ENCODE measurements at places on chromosomes 4 and X.

DNA sequence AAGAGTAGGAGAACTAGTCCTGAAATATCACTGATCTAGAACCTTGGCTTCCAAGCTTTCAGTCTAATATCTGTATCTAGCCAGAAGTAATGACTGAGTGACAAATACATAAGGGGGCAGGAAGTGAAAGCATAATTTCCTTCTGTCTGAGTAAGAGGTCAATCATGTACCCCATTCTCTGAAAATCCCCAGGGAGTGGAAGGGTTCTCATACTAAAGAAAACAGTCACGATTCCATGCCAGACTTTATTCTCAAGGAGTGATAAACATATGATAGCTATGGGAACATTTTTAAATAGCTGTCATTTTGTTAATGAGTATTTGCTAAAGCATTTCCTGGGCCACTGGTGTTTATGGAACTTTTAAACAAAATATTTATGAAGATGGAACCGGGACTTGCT is 308.5 kb downstream of the ARHGAP24 start:
- no peak for DNase-seq

DNA sequence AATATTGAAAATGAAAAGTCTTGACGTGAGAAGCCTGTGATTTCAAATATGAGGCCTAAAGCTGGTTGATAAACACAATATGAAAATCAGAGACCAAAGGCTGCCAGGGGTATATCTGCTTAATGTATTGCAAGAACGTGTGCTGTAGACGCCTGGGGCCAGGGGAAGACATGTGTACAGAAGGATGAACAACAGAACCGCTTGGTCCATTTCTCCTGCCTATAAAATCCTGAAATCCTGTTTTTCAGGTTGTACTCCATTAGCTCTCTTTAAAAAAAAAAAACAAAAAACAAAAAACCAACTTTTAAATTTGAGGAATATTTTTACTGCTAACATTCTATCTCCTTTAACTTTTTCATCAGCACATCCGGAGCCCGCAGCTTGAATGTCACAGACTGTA is 109.2 kb downstream of the STOX2 start:
- no peak for DNase-seq

DNA sequence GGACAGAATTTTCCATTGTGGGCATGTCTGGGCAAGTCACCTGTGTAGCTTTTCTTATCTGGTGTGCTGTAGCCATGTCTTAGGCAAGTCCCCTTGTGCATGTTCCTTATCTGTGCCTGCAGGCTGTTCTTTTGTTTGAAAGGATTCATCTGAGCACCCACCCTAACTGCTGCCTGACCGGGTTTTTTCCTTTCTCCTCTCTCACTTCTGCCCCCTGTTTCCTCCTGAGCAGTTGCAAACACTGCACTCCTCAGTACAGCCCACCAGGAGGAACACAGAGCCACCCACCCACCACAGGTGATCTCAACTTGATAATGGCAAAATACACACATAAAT is 29.2 kb upstream of the IL9R start:
- no peak for DNase-seq

GRCh38 chr4:47718696-47719095 is 119.2 kb downstream of the CORIN start:
- DNase-seq: no peak

GRCh38 chr4:186780291-186781031 is 56.8 kb upstream of the FAT1 start:
- no peak for DNase-seq

DNA sequence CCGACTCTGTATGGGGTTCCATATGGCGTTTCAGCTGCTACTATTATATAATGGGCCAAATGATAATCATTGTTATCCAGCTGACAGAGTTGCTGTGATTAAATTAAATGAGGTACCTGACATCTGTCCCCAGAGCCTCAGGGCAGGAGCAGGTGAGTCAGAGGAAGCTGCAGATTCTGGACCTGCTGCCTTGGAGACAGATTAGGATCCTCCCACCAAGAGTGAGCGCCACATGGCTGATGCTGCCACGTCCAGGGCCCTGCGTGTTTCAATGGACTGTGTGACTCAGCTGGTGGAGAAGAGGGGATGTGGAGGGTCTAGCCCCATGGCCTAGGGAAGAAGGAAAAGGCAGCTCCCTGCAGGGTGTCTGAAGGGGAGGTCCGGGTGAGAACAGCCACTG is 28.3 kb upstream of the UXT start:
- DNase-seq: no peak

DNA sequence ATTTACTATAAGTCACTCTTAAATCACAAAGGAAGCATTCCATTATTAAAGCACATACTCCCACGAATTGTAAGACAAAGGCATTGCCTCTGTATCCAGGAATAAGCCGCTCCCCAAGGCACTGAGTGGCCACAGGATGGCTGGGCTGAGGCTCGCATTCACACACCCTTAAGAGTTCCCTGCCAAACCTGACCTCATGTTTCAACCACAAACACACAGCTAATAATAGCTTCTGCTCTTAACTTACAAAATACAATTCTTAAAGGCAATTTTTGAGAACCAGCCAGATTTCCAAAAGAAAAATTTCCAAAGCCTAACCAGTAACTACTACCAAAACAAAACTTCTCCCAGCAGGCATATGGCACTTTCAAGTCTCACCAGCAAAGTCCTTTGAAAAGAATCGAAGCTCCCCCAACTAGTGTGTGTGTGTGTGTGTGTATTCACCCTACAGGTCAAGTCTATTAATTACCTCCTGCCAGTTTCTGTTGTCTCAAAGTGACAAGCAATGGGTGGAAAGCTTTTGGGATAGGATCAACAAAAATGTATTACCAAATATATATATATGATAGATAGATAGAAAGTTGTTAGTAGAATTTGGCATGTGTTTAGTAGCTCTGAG is 36.0 kb downstream of the ARHGAP6 start:
- no peak for DNase-seq

- no peak for DNase-seq
These were observed 26.2 kb upstream of the NFKB1 start for GRCh38 chr4:102474736-102475504.

GRCh38 chr4:52617336-52618020 is 41.6 kb downstream of the USP46 start:
- DNase-seq: no peak

- DNase-seq: no peak
These were observed 19.1 kb downstream of the GPRASP3 start for GRCh38 chrX:102739657-102740056.

GRCh38 chr4:27217261-27217769 is 356.7 kb downstream of the STIM2 start:
- DNase-seq: no peak

- DNase-seq: no peak
These were observed 8.6 kb downstream of the BLOC1S4 start for GRCh38 chr4:6724421-6725111.

DNA sequence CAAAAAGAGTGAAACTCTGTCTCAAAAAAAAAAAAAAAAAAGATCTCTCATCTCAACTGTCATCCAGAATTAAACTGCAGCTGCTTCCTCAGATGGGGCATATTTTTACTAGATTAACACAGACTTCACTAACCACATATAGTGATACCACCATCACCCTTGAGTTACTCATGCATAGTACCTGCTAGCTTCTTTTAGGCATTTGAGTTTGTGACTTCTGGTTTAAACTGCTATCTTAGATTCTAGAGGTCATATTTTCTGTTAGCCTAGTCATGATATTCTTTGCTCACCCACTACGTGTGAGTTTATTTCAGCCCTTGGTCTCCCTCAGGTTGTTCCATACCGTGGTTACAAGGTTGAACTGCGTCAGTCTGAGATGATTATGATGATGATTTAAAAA is 154.9 kb upstream of the BMP3 start:
- no peak for DNase-seq

DNA sequence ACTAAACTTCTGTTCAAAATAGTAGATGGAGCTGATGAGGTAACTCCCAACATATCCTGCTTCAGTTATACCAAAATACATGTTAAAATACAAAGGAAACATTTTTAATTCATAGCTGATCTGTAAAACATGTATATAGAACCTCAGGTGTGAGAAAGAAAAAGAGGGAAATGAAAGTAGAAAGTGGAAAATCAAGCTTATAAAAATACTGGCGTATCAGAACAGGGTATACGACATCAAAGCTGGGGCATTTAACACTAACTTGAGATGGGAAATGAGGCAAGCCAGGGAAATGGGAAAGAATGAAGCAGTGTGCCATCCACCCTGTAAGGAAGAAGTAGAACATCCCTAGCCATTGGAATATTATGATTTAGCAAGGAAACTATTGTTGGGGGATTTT is 767.5 kb downstream of the DMD start:
- DNase-seq: no peak

GRCh38 chr4:46656071-46656470 is 253.0 kb downstream of the COX7B2 start:
- no peak for DNase-seq

DNA sequence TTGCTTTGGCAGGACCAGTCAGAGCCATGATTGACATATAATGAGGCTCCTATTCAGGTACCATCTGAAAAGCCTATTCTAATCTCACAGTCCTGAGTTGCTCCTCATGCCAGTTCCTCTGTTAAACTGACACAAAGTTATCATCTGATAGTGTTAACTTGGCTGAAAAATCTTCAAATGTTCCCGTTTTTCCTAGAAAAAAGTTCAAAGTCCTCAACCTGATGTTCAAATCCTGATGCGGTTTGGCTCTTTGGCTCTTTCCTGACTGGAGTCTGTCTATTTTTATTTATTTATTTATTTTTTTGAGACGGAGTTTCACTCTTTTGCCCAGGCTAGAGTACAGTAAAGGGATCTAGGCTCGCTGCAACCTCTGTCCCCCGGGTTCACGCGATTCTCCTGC is 244.2 kb downstream of the ANKRD50 start:
- no peak for DNase-seq

DNA sequence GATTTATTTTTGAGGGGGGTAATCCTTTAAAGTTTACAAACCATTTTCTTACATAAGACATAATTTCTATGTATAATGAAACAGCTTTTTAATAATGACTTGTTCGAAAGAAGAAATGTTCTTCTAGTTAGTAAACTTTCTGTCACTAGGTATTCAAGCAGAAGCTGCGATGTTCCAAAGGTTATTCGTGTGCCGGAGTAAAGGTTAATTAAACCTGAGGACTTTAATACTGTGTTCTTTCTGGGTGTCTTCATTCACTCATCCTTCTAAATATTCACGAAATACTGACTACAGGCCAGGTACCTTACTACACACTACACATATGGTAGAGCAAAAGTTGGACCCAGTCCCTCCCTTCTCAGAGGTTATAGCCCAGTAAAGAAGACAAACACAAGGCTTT is 96.7 kb downstream of the NR3C2 start:
- no peak for DNase-seq

GRCh38 chr4:176902710-176903323 is 110.1 kb upstream of the VEGFC start:
- no peak for DNase-seq

DNA sequence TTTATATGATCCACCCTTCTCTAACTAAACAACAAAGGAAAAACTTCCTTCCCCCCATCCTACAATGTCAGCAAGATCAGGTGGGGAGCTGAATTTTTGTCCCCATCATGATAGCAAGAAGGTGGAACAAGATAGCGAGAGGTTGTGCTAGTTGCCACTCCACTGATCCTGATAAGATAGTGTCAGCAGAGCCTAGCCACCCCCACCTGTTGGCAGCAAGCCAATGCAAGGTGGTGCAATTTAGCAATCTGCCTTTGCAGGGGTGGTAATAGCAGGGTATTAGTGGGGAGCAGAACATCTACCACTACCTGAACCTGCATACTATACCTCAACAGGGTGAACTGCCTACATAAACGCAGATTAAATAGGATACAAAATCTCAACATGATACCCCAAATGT is 80.2 kb upstream of the MAMLD1 start:
- no peak for DNase-seq

- DNase-seq: no peak
These were observed 1.3 kb downstream of the SLC9A7 start for GRCh38 chrX:46757593-46757992.

Measured in stimulated activated CD4-positive, alpha-beta T cell treated with anti-CD3 and anti-CD28 coated beads, Interleukin-4, amount 100 ng/mL, for 4 hours (primary cell).